ENCODE measurements at places on chromosomes 2 and 18.

- DNase-seq, result no peak
These were observed 22.8 kb upstream of the SH3BP4 start for GRCh38 chr2:234929002-234929401.

GRCh38 chr18:62335494-62335893 lies 10.4 kb downstream of the TNFRSF11A start:
- DNase-seq, result no peak

DNA sequence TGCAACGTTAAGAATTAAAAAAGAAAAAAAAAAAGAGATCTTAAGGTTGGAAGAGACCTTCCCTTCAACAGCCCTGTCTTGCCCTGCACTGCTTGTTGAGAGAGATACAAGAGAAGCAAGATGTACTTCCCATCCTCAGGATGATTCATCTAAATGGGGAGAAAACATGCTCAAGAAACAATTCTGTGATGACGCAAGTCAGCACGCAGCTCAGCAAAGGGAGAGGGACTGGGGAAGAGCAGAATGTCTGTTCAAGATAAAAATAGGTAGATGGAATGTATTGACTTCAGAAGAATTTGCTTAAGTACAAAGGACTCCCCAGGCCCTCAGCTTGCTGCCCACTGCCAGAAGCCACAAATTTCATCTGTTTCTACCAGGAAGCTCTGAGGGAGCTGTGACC lies 198.2 kb upstream of the SPRED2 start:
- DNase-seq, result no peak

DNA sequence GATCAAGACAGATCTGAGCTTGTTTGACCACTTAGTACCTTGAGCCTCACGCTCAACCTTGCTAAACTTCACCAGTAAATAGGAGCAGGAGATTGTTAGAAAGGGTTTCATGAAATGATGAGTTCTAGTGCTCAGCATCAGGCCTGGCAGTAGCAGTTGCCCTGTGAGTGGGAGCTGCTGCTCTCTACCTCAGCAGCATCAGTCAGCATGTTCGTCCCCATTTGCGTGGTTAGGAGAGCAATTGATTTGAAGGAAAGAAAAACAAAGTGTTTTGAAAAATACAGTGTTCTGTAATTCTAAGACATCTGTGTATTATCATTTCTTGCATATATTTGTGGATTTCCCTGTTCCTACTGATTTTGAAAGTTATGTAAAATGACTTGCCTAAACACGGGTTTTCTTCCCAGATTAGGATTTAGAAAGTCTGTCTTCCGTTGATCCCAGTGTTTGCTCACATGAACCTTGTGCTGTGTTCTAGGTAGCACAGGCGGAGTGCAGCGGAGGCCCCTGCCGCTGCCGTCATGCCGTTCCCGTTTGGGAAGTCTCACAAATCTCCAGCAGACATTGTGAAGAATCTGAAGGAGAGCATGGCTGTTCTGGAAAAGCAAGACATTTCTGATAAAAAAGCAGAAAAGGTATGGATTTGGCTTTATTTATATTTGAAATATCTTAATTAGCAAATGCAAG lies 47.0 kb downstream of the CAB39 start:
- DNase-seq, result no peak

- DNase-seq, result no peak
These were observed 122.1 kb downstream of the TMEM247 start for GRCh38 chr2:46601328-46601963.

DNA sequence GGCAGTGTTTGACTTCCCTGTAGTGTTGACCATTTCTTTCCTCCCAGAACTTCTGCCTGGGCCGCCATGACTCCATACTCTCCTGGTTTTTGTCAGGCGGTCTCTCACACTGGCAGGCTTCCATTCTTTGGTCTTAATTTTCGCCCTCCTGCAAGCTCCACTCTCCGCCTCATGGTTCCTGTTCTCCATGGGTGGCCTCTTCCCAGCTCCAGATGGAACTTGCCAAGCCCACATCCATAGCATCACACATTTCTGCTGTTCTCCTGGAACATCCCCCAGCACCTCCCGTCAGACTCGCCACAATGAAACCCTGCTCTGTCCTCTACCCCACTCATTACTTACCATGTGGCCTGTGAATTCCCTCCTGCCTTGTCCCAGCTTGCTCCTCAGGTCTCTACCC lies 896 bp upstream of the AFF3 start:
- no peak for DNase-seq

DNA sequence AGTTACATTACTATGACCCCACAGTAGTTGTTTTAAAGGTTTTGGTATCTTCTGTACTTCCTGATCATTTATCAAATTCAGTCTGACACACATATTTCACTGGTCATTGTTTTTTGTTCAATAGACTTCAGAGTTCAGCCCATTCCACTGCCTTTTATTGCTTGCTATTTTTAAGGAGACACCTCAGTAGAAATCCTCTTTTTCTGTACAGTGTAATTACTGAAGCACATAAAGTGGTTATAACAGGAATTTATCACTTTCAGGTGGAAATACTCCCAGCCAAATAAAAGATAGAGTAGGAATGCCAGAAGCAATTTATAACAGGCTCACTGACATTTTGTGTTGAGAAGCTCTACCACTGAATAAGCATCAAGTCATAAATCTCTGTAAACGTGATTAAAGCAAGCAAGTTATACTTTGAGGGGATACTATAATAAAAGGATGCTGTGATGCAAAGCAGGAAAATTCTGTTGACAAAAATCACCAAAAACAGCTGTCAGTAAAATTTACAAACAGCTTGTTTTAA lies 6.6 kb upstream of the BARD1 start:
- DNase-seq, result no peak

GRCh38 chr18:63443829-63444228 lies 21.6 kb upstream of the VPS4B start:
- no peak for DNase-seq

GRCh38 chr2:224769489-224769888 lies 53.3 kb upstream of the CCDC195 start:
- no peak for DNase-seq

DNA sequence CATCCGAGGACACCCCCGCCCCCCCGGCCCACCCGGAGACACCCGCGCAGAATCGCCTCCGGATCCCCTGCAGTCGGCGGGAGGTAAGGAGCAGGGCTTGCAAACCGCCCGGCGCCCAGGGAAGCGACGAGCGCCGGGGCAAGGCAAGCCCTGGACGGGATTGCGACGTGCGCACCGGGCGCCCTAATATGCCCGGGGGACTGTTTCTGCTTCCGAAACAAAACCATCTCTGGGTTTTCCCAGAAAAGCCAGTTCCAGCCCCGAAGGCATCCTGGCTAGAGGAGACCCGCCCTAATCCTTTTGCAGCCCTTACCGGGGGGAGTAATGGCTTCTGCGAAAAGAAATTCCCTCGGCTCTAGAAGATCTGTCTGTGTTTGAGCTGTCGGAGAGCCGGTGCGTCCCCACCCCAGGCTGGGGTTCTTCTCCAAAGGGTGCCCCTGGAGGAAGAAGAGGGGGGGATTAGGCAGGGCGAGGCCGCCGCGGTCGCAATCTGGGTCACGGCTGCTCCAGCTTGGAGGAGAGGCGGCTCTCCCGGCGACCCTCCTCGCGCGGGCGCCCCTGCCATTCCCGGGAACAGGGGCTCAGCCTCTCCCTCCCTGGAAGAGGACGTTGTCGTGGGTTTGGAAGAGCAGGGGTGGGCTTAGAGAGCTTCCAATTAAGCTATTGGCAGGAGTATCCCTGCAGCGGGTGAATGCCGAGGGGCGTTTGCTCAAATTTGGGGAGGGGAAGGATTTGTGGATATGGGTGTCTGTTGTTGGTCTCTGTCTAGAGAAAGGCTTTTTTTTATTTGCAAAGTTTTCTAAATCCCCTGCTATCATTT lies 521 bp downstream of the MYCN start:
- no peak for DNase-seq
